ENCODE measurements at places on chromosomes 2 and 18.

DNA sequence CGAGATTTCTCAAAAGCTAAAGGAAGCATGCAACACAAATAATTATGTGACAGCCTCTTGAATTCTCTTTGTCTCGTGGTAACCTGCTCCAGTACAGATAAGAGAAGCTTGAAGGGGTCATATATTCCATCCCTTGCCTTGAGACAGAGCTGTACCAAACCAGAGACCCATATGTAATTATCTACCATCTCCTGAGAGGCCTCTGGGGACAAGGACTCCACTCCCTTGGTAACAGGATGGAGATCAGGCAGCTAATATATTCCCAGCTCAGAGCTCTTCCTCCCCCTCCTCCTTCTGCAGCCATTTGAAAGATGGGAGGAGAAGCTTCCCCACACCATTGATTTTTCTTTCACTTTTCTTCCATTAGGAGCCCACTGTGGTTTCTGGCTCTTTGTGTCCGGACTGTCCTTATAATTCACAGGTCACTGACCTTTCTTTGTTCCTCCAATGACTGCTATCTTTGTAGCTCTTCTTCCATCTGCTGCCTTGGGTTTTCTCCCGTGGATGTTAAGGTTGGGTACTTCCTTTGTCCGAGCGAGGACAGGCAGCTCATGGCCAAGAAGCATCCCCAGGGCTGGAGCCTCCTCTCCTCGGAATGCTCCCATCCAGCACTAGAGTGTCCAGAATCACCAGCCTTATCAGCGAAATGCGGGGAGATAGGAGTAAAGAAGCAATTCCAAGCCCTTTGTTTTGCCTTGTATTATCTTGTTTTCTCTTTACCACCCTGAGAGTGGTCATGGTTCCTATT is 72.6 kb upstream of the STPG4 start:
- DNase-seq: no peak

DNA sequence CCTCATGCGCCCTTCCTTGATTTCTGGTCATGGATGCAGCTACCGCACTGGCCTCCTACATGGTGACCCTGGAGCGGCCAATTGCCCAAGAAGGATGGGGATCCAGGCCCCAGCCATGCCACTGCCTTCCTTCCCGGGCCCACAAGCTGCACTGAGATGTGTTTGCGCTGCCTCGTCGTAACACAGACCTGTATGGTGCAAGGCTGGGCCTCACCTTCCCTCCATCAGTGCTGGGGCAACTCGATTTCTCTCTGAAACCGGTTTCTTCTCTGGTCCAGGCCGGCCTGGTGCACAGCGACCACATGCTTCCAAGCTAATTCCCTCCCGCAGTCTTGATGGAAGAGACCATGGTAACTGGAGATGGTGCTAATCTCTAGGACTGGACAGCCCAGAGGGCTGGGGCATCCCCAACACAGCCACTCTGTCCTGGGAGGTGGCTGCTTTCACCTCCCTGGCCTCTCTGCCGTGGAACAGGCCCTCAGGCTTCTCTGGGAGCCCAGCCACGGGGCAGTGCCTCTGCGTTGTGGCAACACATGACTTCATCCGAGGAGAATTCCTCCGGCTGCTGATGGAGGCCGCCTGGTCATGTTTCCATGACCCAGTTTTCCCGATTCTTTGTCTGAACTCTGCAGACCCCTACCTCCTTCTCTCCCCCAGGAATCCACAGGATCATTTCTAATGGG is 184.2 kb downstream of the GLI2 start:
- no peak for DNase-seq

DNA sequence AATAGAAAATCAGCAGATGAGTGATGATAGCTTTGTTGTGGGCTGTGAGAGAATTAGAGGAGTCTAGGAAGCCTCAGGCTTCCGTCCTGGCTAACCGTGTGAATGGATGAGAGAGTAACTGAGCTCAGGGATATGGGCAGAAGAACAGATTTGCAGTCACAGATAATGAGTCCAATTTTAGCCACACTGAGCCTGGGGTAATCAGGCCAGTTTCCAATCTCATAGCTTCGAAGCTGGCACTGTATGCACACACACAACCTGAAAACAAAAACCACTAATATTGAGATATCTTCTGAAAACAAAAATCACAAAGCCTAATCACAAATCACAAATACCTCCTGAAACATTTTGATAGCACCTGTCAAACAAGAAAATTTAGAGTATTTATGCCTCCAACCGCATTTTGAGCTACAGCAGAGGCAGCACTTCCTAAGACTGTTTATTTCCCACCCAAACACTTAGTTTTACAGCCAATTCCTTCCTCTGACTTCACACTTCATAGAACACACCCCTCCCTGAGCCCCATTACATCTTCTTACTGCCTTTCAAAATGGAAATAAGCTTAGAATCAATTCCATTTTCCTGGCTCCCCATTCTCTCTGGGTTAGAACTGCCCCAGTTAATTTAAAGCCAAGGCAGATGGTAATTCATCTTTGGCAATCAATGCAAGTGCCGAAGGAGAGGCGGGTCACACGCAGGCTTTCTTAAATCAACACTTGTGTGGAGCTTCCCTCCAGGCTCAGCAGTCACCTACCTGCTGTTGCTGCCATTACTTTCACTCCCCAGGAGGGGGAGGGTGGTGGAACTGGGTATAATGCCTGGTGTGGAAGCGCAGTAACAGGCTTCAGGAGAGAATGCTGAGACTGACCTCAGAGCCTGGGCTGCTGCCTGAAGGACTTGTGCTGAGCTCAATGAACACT is 18.9 kb downstream of the TTR start:
- no peak for DNase-seq

DNA sequence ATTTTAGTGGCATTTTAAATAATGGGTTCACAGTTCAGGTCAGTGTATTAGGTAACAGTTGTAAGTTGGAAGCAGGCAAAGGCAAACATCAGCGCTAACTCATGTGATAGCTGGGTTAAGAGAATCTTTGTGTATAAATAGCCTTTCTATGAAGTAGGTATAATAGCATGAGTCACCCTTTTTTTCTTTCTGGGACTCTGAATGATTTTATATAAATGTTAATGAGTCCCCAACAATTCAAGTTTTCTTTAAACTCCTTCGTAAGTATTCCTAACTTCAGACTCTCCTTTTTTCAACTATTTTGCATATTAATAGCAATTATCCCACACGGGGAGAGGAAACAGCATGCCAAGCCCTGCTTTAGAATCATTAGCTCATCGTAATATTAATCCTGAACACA is 384.3 kb downstream of the PIK3C3 start:
- DNase-seq: no peak

DNA sequence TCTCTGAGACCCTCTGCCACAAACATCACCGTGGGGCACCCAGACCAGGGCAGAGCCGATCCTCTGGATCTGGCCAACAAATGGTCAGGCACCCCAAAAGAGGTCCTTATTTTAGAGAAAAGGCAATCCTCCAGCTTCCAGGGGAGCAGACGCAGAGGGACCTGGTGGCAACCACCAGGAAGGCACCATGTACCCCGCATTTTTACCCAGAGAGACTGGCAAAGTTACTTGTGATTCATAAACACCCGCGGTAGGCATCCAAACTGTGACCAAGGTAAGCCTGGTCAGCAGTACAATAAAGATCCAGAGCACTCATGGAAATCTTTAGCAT is 10.5 kb downstream of the LIMS2 start:
- no peak for DNase-seq

GRCh38 chr2:68726608-68727367 is 7.8 kb upstream of the ARHGAP25 start:
- peak; percentile 51 for DNase-seq

Data from activated CD8-positive, alpha-beta memory T cell treated with anti-CD3 and anti-CD28 coated beads for 48 hours (primary cell).